ENCODE measurements at places on chromosomes 5 and 9. TPM values are rescaled to one million over a fixed set of nuclear protein-coding genes. Genes with fewer than 3 reads are reported as not detected.

- no peak for DNase-seq
Measured at GRCh38 chr5:980001-980588, 28.5 kb upstream of the NKD2 start.

DNA sequence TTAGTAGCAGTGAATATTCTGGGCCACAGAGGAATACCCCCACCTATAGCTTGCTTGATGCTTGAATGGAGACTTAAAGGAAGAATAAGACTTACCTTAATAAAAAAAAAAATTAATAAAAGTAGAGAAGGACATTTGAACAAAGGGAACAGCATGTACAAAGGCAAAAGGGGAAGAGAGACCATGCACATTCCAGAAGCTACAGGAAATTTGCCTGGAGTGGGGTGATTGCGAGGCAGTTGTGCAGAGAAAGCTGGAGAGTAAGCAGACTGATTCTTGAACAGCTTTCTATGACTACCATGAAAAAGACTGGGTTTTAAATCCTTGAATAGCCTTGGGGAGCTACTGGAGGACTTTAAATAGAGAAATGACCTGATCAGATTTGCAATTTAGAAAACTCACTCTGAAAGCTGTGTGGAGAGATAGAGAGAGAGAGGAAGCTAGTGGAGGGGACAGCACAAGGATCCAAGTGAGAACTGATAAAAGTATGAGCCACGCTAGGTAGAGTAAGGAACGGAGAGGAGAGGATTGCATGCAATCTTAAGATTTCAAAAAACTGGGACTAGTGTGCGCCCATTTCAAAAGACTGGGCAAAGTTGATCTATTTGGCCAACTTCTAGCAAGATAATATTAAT lies 12.5 kb upstream of the SSBP2 start:
- DNase-seq = no peak

DNA sequence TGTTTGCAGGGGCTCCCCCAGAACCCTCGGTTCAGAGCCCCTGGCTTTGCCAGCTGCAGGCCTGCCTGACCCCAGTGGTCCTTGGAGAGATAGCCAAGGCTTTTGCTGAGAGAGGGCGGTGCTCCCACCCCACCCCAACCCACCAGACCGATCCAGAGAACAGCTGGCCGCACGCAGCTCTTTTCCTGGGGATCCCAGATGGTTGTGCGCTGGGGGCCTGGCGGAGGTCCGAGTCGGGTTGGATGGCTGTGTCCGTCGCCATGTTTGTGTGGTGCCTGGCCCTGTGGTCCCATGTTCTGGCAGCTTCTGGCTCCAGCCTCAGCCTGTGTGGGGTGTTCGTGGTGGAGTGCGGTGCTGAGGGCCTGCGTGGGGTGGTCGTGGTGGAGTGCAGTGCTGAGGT lies 97.5 kb downstream of the RXRA start:
- no peak for DNase-seq

- DNase-seq = no peak
Measured at GRCh38 chr5:155252025-155252424, 238.5 kb downstream of the KIF4B start.

DNA sequence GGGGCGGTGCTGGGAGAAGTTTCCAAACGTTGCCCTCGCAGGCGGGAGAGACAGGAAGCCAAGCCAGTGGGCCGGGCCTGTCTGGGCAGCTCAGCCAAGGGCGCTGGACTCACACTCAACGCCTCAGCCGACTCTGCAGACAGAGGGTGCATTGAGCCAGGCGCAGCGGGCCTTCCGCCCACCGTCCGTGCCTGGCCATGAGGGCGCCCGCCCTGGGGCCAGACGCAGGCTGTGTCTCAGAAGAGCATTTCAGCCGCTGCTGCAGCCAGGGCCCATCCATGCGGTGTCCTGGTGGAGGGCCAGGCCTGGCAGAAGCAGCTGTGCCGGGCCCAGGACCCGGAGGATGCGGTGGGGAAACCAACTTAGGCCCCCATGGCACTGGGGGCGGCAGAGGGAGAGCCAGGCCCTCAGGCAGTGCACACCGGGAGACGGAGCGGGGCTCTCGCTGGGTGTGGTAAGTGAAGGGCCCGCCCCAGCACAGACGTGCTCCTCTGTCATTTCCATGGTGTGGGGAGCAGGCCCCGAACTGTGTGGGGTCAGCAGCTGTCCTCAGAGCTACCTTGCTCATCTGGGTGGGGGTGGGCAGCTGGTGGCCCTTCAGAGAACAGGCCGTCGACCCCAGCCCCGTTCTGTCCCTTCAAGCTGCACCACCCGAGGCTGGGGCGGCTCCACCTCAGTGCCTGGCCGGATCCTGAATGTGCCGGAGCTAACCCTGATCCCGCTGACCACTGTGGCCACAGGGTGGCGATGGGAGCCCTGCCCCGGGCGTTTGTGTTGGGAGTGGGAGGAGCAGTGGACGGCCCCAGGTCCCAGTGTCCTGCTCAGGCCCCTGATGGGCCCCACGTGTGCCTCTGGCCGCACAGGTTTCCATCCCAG lies 18.0 kb downstream of the DNLZ start:
- DNase-seq = peak; percentile 77

ANKRD34B gene
- not detected for total RNA-seq

DNA sequence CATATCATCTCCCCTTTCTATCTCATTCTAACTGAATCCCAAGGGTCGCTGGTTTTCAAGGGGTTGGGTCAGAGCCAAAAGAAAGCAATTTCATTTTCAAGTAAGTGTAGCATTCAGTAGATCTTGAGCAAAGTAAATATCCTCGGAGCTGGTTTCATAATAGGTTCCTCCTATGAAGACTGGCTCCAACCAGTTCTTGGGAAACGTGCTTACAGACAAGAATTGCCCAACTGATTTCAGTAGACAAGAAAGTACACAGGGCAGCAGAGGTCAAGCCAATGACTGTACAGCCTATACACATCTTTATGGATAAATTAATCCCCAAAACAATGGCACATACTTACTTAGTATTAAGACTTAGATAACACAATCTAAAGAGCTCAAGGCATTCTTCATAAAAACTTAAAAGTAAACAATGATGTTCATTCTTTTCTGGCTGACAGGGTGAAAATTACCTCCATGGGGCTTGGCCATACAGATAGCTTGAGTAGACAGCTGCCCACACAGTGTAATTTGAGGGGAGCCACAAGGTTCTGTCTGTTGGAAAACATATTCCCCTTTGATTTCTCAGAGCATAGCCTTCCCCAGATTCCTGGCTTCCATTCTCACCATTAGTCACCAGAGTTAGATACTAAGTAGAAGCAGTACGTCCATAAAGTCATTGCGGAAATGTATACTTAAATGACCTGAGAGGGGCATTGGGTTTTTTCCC lies 163.9 kb downstream of the ARRDC3 start:
- DNase-seq = no peak

DNA sequence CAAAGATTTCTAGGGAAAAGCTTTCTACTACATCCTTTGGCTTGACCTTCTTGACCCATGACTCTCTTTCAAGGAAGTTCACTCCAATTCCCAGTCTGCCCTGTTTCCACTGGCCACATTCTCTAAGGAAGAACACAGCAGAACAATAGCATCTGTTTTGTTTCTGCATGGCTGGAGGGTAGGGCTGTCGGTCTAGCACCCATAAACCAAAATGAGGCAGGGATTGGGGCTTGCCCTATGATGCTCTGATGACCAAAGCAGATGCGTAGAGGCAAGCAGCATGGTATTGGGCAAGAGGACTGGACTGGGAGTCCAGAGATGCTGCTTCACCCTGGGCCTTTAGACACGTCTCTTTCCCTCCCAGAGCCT lies 24.1 kb downstream of the GOLGA2 start:
- DNase-seq = no peak

NDOR1 gene
- 6.5 TPM for total RNA-seq

C9orf153 gene
- 0.38 TPM for total RNA-seq

GRCh38 chr9:120350596-120350995 lies 229.4 kb downstream of the CDK5RAP2 start:
- no peak for DNase-seq

Data from left ventricle myocardium inferior (tissue), 1 donor.